H7 (cell line): ENCODE measurements at places on chromosomes 7 and 10.

DNA sequence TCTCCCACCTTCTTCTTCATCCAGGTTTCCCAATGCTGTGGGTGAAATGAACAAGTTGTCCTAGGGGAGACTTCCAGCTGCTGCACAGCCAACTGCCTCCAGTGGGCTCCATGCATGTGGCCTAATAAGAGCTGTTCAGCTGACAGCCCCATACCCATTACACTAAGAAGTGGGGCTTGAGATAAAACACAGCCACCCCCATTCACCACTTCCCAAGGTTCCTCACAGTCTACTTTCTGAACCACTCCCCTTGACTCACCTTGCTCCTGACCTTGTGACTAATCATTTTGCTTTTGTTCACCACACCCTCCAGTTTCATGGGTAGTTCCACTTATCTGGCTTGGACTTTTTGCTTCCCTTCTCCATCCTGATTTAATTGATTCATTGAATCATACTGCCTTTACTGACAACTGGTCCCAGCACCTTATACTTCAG is 119.3 kb downstream of the CABCOCO1 start:
- no peak for DNase-seq

DNA sequence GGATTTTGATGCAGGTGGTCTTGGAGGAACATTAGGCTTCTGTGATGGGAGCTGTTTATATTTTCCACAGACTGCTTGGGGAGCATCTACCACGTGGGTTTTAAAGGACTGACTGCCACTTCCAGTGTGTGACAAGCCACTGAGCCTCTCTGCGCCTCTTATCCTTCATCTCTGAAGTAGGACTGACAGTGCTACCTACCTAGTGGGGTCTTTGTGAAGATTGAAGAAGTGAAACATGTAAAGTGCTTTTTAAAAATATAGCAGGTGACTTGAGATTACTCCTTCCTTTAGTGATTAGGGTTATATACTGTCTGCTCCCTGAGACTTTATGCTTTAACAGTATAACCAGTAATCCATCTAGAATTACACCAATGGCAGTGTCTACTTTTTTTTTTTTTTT is 29.9 kb downstream of the NKX2-3 start:
- DNase-seq = no peak

- DNase-seq = no peak
Observed at GRCh38 chr10:13399236-13399635, 51.1 kb upstream of the SEPHS1 start.

GRCh38 chr10:7590271-7590670 is 76.5 kb downstream of the ITIH5 start:
- DNase-seq = no peak

GRCh38 chr10:62088786-62089185 is 179.9 kb downstream of the RTKN2 start:
- no peak for DNase-seq
